Stimulated activated CD8-positive, alpha-beta memory T cell treated with anti-CD3 and anti-CD28 coated beads, Interleukin-12 subunit alpha, Interleukin-12 subunit beta, amount 100 ng/mL, for 4 hours (primary cell): ENCODE measurements at places on chromosomes 16 and 17.

DNA sequence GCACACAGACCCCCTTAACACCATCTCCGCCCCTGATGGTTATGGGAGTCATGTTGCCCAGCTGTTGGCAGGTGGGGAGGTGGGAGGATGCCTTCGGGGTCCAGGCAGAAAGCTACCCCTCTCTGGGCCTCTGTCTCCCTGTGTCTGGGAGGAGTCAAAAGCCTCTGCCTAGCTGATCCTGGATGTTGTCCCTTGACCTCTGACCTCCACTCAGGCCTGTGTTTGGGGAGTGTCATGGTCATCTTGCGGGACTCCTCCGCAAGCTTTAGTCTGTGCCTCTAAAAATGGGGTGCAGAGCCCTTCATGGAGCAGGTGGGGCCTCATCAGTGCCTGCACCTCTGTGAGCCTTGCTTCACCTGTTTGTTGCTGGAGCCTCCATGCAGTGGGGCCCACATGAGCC is 3.8 kb downstream of the LLGL1 start:
- no peak for DNase-seq

DNA sequence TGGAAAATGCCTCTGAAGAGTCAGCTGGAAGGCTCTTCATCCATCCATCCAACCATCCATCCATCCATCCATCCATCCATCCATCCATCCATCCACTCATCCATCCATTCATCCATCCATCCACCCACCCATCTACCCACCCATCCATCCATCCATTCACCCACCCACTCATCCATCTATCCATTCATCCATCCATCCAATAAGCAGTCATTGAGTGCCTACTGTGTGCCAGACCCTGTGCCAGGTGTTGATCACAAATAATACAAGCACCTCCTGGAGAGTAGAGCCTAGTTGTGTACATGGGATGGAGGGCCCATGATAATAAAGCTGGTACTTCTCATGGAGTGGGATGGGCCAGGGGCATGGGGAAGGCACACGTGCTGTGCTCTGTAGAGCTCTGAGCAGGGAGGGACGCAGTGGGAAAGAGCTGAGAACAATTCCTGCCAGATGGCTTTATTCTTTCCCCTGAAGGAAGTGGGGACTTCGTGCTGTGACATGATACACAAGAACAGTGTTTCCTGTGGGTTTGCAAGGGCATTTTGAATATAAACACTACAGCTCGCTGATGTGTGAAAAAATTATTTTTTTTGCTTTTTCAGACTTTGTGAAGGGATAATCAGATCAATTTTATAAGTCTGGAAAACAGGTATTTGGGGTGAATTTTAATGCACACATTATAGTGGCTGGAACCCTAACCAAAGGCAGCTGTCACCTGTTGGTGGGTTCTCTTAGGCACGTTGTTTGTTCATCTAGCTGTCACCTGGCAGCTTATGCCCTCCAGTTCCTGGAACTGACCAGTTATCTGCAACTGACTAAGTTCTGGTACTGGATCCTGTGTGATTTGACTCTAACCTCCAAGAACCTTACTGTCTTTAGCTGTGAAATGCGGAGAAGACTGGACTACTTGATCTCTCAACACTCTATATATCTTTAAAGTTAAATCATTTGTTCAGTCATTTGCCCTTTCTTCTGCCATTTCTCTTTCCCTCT is 61.3 kb downstream of the PRKCB start:
- DNase-seq: no peak

- no peak for DNase-seq
Observed at GRCh38 chr17:78126895-78127238, 1.7 kb downstream of the TMC6 start.

DNA sequence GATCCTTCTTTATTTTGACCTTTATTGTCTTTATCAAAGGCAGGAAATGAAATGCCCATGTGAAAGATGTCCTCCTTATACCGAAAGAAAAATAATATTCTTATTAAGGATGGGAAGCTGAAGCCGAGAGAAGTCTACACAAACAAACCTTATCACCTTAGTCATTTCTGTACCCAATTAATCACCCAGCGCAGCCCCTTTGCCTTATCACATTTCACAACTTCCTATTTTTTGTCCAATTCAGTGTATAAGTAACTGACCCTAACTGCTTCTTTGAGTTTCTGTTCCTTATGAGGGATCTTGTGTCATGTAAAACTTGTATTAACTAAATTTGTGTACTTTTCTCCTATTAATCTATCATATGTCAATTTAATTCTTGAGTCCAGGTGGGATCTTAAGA is 16.4 kb upstream of the CCL23 start:
- no peak for DNase-seq

DNA sequence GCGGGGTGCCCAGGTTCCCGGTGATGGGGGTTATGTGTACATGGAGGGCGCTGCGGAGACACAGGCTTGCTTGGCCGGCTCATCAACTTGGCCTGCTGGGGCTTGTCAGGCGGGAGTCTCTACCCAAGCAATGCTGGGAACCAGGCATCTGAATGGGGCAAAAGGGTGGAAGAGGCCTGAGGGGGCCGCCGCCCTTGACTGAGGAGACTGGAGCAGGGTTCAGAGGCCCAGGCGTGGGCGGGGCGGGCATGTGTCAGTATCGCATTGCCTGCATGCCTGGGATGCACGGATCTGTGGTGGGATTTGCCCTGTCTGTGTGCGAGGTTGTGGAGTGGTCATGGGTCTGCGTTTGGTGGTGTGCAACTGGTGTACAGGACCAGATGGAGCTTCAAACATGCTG is 21.1 kb downstream of the ARHGAP23 start:
- no peak for DNase-seq

- DNase-seq: no peak
Observed at GRCh38 chr17:56125830-56126819, 27.1 kb upstream of the ANKFN1 start.

DNA sequence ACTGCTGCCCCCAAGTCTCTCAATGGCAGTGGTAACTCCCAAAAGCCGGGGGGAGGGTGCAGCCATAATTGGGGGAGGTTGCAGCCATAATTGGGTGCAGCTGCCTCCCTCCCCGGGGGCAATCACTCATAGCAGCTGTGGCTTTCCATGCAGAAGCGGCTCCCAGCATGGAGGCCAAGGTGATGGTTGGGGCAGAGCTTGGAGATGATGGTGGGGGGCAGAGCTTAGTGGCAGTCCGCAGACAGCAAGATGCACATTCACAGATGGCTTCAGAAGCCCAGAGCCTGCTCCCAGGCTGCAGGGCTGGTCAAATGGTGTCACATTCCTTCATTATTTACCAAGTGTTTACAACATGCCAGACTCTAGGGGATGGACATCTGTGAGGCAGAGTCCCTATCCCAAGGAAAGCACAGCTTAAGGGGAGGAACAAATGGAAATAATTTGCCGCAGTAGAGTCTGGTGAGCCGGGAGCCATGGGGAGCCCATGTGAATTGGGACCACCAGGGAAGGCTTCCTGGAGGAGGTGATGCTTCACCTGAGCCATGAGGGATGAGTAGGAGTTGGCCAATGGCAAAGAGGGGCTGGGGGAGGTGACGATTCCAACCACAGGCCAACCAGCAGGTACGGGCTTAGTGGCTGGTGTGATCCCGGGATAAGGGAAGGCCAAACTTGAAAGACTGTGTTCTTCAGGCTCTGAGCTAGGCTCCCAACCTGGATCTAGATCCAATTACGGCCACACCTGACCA is 8.1 kb downstream of the DOC2B start:
- no peak for DNase-seq

DNA sequence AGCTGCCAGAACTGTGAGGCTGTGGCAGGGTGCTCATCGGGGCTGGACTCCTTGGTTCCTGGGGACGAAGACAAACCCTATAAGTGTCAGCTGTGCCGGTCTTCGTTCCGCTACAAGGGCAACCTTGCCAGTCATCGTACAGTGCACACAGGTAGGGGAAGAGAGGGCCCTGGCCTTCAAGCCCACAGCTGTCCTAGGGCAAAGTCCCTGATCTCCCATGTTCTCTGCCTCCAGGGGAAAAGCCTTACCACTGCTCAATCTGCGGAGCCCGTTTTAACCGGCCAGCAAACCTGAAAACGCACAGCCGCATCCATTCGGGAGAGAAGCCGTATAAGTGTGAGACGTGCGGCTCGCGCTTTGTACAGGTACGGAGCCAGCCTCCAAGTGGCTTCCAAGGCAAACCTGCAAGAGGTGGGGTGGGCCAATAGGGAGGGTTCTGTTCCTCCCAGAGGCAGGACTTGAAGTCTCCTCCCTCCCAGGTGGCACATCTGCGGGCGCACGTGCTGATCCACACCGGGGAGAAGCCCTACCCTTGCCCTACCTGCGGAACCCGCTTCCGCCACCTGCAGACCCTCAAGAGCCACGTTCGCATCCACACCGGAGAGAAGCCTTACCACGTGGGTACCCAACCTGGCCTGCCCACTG is 3.7 kb downstream of the BCL6B start:
- no peak for DNase-seq

- DNase-seq: no peak
Observed at GRCh38 chr17:34658811-34659560, 79.6 kb downstream of the TMEM132E start.

DNA sequence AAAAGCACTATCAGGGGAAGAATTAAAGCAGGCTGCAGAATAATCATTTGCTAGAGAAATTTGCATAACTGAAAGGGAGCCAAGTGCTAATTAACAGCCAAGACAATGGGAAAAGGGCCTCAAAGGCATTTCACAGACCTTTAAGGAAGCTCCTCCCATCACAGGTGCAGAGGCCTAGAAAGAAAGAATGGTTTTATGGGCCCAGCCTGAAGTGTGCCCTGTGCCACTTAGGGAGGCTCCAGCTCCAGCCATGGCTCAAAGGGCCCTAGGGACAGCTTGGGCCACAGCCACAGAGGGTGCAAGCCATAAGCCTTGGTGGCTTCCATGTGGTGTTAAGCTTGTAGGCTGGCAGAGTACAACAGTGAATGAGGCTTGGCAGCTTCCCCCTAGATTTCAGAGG is 50.1 kb downstream of the RNF112 start:
- no peak for DNase-seq

DNA sequence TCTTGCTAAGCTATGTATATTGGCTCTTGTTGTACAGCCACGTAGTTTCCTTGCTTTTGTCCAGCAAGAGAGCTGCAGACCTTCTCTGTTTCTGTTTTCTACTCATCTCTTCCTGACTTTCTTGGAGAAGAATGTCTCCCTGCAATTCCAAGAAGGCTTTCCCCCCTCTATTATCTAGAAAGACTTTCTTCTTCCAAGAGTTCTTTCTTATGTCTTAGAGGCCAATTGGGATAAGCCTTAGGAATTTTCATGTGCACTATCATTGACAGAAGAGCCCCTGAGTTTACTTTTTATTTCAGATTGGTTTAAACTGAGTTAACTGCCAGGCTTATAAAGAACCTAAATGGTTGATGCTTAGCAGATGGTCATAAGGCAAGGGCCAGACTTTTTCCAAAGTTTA is 9.0 kb downstream of the CAPNS2 start:
- no peak for DNase-seq

- no peak for DNase-seq
Observed at GRCh38 chr17:77106874-77107358, 33.9 kb upstream of the SEC14L1 start.

DNA sequence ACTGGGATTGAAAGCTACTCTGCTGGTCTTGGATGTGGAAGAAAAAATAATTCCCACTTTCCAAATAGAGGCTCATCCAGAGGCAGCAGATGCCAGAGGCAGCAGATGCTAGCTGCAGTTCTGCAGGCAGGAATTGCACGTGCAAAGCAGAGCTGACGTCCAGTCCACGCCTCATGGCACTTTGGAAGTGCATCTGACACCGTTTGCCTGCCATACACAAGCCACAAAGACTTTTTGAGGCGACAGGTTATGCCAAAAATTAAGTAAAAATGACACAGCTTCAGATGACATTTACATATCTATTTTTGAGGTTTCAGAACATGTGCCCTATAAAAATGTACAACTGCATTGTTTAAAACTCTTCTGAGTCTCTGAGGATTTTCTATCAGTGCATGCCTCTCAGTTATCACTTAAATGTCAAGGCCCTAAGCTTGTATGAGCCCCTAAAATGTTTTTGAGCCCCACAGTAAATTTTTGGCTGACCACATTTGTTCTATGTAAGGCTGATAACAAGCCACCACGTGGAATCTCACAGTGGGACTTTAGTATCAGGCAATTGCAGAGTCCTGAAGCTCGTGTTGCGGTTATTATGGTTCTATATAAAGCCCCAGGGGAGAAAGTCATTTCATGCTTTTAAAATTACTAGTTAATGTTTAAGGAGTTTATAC is 239.2 kb downstream of the PRKCA start:
- DNase-seq: no peak

DNA sequence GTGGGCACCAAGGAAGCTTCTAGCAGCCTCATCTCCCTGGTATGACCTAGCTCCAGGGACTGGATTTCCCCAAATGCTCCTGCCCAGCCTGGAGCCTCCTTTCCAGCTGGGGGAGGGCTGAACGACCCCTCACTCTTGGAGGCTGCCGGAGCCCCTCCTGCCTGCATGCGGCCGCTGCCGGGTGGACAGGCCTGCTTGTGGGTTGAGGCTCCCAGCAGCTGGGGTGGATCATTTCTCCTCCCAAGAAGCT is 213.6 kb downstream of the SEC14L1 start:
- no peak for DNase-seq

GRCh38 chr17:36682773-36683172 is 81.4 kb downstream of the MRM1 start:
- no peak for DNase-seq

- no peak for DNase-seq
Observed at GRCh38 chr16:66926961-66927436, 1.7 kb upstream of the RRAD start.

DNA sequence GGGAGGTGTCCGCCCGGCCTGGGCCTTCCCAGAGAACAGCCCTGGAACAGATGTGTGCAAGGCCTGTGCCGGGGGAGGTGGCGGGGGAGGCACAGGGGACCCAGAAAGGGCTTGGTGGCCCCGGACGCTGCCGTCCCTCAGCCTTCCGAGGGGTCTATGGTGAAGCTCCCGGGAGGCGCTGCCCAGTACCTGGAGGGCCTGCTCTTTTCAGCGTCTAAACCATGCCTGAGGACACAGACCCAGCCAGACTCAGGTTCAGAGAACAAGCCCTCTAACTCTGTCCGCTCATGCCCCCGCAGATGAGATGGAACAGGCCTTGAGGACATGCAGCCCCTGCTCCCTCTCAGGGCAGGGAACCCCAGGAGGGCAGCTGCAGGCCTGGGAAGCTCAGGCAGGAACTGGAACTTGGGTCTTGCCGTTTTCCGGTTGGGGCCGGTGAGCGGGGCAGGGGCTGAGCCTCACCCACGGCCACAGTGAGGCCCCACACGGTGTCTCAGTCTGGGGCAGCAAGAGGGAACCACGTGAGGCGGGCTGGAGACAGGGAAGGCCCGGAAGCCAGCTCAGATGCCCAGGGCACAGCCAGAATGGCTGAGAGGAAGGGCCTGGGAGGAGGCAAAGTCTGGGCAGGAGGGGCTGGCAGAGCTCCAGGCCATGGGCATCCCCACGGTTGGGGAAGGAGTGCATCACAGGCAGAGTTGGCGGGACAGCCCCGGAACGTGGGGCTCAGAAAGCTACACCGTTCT is 12.5 kb downstream of the SLC16A3 start:
- no peak for DNase-seq

GRCh38 chr17:59366040-59366757 is 34.7 kb downstream of the YPEL2 start:
- DNase-seq: no peak

DNA sequence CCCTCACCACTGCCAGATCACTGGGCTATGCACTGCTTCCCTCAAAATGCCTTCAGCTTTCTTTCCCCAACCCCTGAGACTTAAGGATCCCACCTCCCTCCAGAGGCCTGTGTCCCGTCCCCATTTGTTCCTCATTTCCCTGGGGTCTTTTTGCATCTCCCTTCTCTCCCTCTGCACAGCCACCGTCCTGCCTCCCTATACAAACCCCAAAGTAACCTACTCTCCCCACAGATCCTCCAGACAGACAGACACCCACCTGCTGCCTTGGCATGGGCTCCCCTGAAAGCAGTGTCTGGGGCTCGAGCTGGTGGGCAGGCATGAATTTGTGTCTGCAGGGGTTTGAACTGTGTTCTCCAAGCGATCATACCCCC is 69.4 kb upstream of the TNRC6C start:
- DNase-seq: no peak
